ENCODE measurements at places on chromosomes 5 and 9.

DNA sequence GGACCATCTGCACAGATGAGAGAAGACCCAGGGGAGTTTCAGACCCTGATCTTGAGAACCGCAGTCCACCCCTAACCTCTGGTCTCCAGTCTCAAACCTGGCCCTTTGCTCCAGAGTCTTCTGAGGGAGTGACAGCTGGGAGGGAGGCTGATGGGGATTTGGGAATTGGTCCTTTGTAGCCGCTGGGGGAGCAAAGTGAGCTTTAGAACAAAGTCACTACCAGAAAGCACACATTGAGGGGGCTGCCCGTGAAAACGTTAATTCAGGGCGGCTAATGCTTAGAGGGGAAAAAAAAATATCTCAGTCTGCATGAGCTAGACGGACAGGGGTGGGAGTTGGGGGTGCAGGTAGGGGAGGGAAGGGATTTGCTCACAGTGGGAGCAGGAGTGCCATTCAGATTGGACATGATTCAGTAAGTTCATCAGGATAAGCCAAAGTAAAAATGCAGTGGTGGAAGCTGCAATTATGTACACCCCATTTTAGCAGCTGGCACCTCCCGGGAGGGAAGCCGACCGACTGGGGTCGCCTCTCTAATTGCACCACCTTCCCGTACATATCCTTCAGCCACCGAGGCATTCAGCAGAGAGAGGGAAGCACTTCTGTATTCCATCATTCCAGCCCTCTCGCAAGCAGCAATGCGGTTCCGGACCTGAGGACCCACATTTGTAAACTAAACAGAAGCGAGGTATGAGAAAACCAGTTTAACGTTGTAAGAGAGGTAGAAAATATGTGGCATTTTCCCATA is 123.4 kb upstream of the RETREG1 start:
- no peak for DNase-seq

DNA sequence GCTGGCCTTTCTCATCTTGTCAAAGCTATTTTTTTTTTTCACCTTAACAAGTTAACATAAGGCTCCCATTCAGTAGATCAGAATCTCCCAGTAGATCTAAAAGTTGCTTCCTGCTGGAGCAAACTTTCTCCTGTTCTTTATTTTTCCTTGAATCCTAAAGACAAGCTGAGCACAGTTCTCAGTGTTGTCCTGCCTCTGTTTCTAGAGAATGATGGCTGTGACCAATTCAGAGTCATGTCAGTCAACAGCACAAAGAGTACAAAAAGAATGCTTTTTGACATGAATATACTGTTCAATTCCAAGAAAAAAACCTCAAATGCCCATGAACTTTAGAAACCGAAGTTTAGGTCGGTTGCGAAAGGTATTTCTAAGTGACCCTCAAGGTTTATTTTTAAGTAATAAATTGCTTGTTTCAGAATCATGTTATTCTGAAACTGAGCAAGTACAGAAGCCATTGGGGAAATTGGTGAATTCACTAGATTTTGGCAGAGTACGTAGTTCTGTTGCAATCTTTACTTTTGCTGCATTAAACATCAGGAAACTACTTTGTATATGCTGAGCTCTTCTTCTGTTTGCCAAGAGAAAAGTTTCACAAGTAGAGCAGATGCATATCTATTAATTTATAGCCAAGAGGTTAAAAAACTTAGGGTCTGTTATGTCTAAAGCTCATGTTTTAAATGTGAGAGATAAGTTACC is 161.7 kb upstream of the RPS23 start:
- DNase-seq: no peak

- peak; percentile 6 for DNase-seq
These were observed 46.8 kb upstream of the RNF20 start for GRCh38 chr9:101486693-101487442.

- no peak for DNase-seq
These were observed 14.1 kb downstream of the SLC25A46 start for GRCh38 chr5:110752953-110753352.

GRCh38 chr5:151021746-151022145 is 1.4 kb downstream of the GPX3 start:
- no peak for DNase-seq

DNA sequence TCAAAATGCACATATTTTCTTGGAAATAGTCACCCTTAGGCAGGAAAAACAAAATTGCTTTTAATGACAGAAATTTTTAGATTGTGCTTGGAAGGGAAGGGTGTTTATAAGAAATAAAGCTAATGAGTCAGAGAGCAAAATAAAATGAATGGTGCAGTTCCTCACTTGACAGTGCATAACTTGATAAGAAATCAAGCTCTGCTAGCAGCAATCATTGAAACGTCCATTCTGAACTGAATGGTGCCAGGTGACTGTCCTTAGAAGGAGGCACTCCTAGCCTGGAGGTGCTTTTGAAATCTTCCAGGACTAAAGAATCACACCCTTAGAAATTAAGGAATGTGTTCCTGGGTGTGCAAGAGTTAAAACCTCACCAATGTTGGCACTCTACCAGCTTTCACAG is 202.5 kb downstream of the EFNA5 start:
- no peak for DNase-seq

- no peak for DNase-seq
These were observed 71.1 kb downstream of the GNAQ start for GRCh38 chr9:77960356-77961153.

DNA sequence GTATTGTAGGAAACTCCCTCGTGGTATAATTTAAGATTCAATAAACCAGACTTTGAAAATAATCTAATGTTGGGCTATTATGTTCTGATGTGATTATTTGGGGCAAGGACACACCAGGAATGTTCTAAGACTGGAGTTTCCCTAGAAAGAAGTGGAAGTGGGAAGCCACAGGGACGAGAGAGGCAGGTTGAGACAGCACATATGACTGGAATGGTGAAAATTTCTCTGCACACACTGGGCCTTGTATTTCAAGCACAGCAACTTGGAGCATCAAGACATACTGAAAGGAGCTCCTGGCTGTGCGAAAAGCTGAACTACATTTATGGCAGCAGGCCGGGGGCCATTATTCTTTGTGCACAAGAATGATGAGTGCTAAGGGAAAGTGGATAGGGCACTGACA is 98.2 kb downstream of the CETN3 start:
- DNase-seq: no peak

GRCh38 chr9:121399883-121400607 is 30.0 kb upstream of the STOM start:
- DNase-seq: peak; percentile 24

- DNase-seq: no peak
These were observed 13.2 kb downstream of the NADK2 start for GRCh38 chr5:36228505-36228904.

DNA sequence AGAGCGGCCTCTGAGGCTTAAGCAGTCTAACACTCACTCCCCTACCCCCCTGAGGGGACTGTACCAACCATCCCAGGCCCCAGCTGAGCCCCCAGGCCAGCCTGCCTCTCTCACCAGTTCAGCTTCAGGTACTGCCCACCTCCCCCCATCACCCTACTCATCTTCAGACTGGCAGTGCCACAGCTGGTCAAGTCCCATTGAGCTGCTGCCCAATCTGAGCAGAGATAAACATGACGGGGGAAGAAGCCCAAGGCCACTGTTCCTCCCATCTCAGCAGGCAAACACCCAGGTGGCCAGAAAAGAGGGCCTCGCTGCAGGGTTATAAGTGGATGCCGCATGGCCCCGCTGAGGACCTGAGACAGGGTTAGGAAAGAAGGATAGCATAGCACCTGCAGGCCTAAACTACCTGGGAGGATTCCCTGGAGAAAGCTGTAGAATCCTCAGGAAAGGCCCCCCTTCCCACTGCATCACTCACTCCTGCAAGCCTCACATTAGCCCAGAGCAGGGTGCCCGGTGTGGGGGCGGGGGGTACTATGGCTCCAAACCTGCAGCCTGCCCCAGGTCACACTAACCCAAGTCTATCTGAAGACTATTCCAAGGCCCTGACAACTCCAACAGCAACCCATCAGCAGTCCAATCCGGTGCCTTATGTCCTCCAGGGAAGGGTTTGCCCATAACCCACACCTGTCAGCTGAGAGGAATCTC is 3.6 kb downstream of the B4GALT1 start:
- DNase-seq: no peak
